Non-pigmented ciliary epithelial cell (primary cell): ENCODE measurements at places on chromosomes 2 and 18.

- DNase-seq: no peak
Measured at GRCh38 chr2:190446193-190446592, 38.0 kb downstream of the MFSD6 start.

GRCh38 chr2:191995285-191995684 lies 148.4 kb upstream of the CAVIN2 start:
- DNase-seq: no peak

GRCh38 chr2:219718066-219718465 lies 90.6 kb downstream of the SLC4A3 start:
- no peak for DNase-seq

GRCh38 chr2:27838502-27838901 lies 51.7 kb downstream of the RBKS start:
- no peak for DNase-seq

GRCh38 chr2:105782123-105782522 lies 37.4 kb downstream of the NCK2 start:
- DNase-seq: no peak

DNA sequence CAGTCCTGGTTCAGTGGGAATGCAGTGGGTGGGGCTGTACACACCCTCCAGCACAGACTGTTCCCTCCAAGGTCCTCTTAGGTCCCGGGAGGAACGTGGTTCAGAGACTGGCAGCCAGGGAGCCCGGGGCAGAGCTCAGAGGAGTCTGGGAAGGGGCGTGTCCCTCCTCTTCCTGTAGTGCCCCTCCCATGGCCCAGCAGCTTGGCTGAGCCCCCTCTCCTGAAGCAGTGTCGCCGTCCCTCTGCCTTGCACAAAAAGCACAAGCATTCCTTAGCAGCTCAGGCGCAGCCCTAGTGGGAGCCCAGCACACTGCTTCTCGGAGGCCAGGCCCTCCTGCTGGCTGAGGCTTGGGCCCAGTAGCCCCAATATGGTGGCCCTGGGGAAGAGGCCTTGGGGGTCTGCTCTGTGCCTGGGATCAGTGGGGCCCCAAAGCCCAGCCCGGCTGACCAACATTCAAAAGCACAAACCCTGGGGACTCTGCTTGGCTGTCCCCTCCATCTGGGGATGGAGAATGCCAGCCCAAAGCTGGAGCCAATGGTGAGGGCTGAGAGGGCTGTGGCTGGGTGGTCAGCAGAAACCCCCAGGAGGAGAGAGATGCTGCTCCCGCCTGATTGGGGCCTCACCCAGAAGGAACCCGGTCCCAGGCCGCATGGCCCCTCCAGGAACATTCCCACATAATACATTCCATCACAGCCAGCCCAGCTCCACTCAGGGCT lies 17.5 kb upstream of the FAHD2A start:
- no peak for DNase-seq

GRCh38 chr2:15640261-15640711 lies 48.6 kb downstream of the DDX1 start:
- peak; percentile 81 for DNase-seq

DNA sequence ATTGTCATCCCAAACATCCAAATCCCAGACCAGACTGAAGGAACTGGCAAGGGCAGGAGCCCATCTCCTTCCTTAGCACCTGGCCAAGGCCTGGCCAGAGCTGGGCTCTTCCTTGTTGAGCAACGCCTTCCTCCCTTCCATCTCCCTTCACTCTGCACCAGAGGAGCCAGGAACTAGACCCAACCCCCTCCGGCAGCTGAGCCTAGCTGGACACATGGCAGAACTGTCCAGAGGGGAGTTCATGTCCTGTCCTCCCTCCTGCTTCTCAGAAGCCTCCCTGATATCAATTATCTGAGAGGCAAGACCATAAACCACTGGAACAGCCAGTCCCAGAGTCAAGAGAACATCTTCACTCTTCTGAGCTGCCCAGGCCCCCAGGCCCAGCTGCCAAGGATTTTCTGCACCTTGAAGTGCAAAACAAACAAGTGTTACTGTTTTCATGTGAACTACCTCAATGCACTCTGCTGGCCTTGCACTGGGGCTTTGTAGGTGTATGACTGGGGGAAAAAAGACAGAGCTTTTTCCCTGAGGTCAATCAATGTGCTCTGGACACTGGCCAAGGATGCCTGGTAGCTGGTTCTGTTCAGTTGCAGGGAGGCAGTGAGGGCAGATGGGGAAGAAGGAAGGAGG lies 107.6 kb upstream of the MSH6 start:
- no peak for DNase-seq

DNA sequence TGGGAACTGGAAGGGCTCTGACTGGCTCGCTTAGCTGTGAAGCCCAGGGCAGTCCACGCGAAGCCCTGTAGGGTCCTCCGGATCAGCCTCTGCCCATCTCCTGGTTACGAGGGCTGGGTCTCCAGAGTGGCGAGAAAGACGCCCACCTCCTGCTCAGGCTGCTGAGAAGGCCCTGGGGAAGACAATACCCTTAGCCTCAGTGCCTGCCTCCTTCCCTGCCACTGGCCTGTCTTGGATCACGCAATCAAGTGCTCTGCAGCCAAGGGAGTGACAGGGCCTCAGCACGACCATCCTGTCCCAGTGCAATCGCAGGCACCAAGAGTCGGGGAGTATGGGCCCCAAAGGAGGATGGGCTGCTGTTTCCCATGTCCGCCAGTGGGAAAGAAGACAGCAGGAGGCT lies 165.7 kb upstream of the GLI2 start:
- no peak for DNase-seq

DNA sequence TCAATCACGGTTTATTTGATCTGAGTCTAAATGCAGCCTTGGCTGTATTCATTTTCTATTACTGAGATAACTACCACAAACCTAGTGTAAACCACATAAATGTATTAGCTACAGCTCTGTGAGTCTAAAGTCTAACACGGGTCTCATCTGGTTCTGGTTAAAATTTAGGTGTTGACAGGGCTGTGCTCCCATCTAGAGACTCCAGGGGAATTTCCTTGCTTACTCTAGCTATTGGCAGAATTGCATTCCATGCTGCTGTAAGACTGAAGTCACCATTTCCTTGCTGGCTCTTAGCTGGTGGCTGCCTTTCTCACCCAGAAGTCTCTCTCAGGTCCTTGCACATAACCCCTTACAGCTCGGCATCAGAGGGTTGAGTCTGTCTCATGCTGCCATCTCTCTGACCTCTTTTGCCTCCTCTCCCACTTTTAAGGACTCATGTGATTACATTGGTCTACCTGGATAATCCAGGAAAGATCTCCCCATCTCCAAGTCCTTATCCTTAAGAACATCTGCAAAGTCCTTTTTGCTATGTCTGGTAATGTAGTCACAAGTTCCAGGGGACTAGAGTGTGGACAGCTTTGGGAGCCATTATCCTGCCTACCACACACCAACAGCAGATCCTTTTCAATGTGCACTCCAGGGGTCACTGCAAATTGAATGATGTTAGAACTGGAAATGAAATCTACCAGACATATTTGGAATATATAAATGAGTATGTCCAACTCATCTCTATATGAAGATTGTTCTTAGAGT lies 207.0 kb upstream of the AGAP1 start:
- no peak for DNase-seq
